ENCODE measurements at places on chromosomes 3 and 15.

DNA sequence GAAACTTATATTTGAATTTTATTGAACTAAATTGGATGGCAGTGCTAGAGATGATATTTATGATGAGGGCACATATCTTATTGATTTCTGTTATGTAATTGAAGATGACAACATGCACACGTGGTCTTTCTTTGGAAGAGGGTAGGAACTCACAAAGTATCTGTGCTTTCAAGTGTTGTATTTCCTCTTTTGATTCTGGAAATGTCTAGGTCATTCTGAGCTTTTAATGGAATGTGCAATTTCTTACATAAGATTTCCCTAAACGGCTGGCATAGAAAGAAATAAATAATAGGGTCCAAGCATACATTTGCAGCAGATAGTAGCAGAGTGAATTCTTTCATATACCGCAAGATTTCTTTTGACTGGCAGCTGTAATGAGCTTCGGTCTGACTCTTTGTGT, 10.1 kb upstream of the GPR171 start:
- DNase-seq, result no peak

- DNase-seq, result no peak
These were observed 9.7 kb upstream of the LARP6 start for GRCh38 chr15:70863450-70864218.

DNA sequence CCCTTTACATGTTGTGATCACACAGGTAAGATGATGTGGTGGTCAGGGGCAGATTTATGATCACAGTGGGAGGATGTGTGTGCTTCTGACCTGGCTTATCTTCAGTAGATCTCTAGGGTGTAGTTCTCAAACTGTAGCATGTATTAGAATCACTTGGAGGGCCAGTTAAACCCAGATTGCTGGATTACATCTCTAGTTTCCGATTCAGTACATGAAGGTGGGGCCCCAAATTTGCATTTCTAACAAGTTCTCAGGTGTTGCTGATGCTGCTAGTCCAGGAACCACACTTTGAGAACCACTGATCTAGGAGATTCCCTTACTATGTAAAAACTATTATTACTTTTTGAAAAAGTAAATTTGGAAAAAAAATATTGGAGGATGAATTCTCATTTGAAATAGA, 199.3 kb upstream of the GOLIM4 start:
- DNase-seq, result no peak

GRCh38 chr15:93121107-93121506, 32.1 kb upstream of the RGMA start:
- DNase-seq, result no peak

DNA sequence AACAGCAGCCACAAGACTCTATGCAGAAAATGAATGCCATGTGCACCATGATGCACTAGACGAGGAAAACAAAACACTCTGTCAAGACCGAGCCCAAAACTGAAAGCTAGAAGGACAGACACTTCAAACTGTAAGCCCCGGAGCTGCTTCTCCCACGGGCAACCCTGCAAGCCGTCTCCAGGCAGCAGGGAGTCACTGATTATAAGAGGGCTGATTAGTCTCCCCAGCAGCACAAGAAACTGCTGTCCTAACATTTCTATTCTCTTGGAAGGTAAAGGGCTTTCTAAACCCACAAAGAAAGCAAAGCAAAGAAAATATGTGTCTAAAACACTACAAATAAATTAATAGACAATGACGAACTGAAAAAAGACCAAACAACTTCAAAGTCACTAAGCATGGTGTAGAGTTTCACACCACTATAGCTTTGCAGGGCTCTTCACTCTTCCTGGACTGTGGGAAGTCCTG, 15.5 kb downstream of the TBC1D2B start:
- DNase-seq, result no peak

DNA sequence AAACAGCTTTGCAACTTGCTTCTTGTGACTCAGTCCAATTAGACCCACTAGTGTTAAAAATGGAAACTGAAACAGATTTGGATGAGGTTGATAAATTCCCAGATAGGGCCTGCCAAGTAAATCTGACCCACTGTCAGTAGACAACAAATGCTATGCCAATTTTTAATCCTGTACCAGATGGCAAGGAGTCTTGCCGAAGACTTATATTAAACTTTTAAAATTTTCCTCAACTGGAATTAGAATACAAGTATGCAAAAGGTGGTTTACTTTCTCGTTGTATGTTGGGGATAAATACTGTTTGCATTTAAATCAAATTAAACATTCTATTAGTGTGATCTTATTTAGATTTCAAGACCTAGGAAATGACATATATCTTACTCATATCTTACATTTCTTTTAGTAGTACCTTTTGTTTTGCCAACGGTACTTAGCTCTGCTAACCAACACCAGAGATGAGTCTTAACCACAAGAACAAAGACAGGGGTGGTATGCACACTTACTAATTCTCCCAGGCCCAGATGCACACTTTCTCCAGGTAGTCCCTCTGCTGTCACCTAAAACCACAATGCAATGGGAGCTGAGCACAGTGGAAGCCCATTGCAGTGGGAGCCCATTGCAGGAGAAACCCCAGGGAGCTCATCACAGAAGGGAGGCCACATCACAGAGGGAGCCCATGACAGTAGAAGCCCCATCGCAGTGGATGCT, 77.8 kb downstream of the WWTR1 start:
- DNase-seq, result no peak

DNA sequence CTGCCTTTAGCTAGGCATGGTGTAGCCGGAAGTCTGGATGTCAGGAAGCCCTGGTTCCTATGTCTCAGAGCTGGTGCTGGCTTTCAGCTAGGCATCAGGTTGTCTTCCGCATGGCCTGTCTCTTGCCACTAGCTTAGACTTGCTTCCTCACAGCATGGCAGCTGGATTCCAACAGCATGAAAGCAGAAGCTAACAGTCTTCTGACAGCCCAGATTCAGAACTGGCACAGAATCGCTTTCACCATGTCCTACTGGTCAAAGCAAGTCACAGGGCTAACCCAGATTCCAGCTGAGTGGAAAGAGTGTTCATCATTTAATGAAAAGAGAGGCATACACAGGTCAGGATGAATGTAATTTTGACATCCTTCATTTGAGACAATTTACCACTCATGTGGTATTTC, 1050.5 kb downstream of the ROBO2 start:
- DNase-seq, result no peak

DNA sequence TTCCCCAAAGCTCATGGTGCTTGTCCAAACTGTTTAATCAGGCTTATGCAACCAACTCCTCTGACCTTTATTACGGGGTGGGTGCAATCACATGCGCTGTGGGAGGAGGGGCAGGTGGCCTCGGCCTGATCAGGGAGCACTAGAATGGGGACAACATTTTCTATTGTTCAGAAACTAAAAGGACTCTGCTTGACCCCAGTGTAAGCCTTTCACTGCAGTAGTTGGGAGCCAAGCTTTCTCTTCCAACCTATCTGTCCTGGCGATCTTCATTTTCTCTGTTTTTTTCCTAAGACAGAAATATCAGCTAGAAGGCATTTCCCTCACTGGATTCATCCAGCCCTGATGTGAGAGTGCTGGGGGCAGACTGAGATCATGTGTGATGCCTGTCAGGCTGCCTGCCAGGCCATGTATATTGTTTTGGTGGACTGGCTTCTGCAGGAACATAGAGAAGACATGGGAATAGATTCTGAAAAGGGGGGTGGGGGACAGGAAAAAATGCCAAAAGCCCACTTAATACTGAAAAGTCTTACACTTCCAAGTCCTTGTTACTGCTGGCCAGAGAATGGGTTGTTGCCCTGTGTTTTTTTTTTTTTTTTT, 627.0 kb upstream of the TBL1XR1 start:
- no peak for DNase-seq

- no peak for DNase-seq
These were observed 3.6 kb upstream of the A4GNT start for GRCh38 chr3:138135833-138136194.

DNA sequence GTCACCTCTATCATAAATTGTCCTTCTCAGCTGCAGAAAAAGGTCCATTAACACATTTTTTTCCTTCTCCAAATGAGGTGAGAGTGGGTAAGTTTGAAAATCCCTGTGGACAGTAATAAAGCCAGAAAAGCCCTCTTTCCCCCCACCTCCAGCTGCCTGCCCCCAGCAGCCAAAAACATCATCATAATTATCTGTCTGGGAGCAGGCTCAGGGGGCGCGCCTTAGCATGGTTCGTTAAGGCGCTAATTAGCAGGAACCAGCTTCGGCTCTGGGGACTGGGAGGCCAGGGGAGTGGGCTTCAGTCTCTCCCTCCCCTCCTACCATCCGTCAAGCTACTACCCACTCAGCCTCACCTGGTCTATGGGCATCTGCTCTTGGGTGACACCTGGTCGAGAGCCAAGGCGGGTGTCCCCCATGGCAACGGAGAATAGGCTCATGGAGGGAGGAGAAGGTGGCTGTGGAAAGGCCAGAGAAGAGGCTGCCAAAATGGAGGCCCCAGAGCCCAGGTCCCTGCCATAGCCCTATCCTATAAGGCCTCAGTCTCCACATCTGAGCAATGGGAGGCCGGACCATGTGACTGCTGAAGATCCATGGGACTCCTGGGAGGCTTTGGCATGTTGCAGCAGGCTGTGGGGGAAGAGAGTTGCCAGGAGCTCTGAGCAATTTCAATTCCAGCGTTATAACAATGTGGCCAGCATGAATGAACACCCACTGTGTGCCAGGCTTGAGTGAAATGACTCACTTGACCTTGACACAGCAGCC, 140.1 kb upstream of the LINGO1 start:
- no peak for DNase-seq

DNA sequence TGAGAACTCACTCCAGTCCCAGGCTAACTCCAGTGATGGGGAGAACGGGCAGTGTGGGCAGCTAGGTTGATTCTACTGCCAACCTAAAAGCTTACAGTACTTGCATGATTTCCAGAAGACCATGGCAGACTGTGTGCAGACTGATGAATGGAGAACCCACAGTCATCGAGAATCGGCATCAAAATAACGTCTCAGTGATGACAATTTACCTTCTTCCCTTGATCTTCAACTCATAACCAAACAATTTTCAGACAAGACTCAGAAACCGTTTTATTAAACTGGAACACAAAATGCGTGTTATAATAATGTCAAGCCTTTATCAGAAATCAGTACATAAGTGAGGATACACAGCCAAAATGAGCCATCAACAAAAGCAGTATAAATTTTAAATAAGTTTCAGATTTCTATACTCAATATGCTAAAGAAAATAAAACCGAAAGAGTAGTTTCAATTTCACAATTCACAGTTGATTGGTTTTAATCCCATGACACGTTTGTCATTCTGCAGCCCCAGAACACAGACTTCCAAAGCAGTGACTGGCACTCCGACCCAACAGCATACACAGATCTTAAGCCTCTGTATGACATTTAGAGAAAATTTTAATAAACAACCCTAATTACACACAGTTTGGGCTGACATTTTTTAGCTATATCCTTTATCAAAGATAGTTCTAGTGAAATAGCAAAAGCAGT, 54.5 kb downstream of the ZMAT3 start:
- no peak for DNase-seq

GRCh38 chr3:13025778-13026518, 47.3 kb downstream of the IQSEC1 start:
- DNase-seq, result no peak

DNA sequence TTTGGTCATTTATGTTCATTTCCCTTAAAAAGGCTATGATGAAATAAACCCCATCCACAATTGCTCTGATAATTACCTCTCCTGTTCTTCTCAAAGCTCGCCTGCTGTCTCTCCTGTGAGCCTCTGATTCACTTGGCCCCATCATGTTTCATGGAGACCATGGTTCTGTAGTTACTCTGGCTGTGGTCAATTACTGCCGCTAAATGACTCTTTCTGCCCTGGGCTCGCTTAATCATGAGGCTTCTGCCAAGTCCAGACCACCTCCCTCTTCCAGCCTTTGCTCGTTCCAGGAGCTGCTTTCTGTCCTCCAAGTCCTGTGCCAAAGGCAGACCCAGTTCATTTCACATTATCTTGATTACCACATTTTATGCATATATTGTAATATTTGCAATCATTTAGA, 91.9 kb downstream of the THSD4 start:
- no peak for DNase-seq

DNA sequence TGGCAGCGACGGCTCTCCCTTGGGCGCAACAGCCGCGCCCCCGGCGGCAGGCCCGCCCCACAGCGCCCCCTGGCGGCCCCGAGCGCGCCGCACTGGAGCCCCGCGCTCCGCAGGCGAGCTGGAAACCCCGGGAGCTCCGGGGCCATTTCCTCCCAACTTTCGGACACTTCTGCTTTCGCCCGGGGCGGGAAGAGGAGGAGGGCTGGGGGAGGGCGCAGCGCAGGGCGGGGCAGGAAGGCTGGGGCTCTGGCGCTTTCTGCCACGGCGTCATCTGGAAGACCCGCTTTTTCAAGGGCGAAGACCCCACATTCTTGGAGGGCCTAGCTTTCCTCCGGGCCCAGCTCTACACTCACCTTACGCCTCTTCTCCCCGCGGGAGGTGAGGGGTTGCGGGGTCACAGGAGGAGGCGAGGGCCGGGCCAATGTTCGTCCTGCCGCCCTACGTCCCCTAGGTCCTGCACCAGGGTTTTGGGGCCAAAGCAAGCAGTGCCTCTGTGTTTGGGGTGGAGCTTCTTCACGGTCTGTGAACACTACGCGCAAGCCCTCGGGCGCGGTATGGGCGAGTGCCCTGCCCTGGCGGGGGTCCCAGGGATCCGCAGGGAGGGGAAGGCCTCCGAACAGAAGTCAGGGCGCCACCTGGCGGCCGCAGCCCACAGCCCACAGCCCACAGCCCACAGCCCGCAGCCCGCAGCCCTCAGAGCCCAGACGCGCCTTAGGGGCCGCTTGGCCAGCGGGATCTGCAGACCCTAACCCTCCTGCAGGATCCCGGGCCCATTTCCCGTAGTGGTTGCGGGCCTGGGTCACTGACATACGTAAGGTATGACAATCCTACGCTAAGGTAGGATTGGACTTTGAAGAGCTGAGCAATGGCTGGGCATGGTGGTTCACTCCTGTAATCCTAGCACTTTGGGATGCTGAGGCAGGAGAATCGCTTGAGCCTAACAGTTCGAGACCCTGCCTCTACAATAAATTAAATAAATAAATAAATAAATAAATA, 31.1 kb downstream of the FOXL2 start:
- no peak for DNase-seq

- DNase-seq, result no peak
These were observed 44.3 kb downstream of the CD200R1L start for GRCh38 chr3:112802338-112802737.

GRCh38 chr3:18127859-18128681, 297.1 kb downstream of the SATB1 start:
- DNase-seq, result no peak

DNA sequence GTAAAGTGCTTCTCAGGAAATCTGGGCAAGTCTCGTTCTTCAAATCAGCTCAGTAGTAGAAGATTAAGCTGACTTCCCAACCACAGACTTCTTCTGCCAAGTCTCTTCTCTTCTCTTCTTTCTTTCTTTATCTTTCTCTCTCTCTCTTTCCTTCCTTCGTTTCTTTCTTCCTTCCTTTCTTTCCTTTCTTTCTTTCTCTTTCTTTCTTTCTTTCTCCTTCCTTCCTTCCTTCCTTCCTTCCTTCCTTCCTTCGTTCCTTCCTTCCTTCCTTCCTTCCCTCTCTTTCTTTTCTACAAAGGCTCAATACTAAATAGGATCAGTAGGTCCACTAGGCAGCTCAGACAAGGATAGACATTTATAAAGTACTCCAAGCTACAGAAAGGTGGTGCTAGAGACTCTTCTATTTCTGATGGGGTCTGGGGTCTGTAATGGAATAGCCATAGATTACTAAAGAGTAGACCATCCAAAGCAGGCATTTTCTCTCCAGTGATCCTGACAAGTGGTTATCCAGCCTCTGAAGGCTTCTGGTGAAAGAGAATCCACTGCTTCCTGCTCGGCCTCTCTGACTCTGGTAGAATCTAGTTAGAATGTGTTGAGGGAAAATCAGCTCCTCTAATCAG, 100.8 kb downstream of the TPRG1 start:
- DNase-seq, result no peak

GRCh38 chr3:159924411-159924810, 64.2 kb upstream of the IL12A start:
- no peak for DNase-seq

Data from non-pigmented ciliary epithelial cell (primary cell).